ENCODE measurements at places on chromosomes 6 and 20.

DNA sequence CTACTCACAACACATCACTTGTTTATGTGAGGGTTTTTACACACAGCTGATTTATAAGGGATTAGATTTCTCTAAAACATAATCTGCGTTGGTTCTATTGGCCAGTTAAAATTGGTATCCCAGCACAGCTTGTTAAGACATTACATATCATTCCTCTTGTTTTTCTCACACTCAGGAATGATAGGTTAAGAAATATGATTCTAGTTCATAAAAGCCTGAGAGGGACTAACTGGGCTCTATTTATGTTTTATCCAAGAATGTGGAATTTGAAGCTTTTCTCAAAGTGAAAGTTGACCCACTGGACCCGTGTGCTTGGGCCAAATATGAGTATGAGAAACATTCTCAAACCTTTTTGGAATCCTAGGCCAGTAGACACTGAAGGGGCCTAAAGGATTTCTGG, 117.3 kb downstream of the TMEM170B start:
- no peak for DNase-seq

DNA sequence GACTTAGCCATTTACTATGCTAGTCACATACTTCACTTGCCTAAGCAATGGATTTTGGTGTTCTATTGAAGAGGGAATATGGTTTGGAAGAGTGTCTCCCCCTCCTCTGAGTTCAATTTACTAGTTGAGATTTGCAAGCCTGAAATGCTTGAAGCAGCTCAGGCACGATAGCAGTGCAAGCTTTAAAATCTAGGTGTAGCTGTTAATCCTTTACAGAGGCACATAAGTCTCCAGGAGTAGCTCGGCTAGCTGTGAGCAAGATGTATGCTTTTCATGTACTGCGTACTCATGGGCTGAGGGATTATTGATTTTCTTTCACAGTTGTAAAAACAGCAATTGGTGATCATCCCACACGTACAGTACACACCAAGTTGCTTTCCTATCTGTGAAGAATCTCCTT, 726 bp downstream of the FLRT3 start:
- DNase-seq, result no peak

- no peak for DNase-seq
These were observed 5.6 kb upstream of the GRM4 start for GRCh38 chr6:34151321-34152041.

DNA sequence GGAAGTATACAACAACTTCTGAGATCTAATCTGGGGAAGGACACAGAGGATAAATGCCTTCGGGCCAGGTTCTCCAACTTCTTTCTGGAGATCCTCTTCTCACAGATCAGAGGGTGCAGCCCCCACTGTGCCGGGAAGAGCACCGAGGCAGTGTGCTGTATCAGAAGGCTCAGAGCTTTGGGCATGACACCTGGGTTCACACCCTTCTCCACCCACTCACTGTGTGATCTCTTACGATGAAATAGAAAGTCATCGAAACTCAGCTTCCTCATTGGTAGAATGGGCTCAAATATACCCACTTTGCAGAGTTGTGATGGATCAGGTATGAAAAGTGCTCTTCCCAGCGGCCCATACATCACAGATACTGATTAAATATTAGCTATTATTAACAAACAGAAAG, 347.5 kb upstream of the SOX4 start:
- no peak for DNase-seq

DNA sequence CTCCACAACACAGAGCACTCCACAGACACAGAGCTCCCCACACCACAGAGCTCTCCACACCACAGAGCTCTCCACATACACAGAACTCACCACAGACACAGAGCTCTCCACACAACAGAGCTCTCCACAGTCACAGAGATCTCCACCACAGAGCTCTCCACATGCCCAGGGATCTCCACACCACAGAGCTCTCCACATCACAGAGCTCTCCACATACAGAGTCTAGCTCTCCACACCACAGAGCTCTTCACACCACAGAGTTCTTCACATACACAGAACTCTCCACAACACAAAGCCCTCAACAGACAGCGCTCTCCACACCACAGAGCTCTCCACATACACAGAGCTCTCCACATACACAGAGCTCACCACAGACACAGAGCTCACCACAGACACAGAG, 55.3 kb downstream of the ERMARD start:
- DNase-seq, result no peak

GRCh38 chr6:109498052-109498451, 15.0 kb upstream of the ZBTB24 start:
- no peak for DNase-seq

- no peak for DNase-seq
These were observed 312.2 kb downstream of the ADGRG6 start for GRCh38 chr6:142613981-142614380.

GRCh38 chr20:46122516-46123481, 4.7 kb downstream of the CD40 start:
- no peak for DNase-seq

- no peak for DNase-seq
These were observed 20.3 kb downstream of the SNTA1 start for GRCh38 chr20:33423141-33423834.

DNA sequence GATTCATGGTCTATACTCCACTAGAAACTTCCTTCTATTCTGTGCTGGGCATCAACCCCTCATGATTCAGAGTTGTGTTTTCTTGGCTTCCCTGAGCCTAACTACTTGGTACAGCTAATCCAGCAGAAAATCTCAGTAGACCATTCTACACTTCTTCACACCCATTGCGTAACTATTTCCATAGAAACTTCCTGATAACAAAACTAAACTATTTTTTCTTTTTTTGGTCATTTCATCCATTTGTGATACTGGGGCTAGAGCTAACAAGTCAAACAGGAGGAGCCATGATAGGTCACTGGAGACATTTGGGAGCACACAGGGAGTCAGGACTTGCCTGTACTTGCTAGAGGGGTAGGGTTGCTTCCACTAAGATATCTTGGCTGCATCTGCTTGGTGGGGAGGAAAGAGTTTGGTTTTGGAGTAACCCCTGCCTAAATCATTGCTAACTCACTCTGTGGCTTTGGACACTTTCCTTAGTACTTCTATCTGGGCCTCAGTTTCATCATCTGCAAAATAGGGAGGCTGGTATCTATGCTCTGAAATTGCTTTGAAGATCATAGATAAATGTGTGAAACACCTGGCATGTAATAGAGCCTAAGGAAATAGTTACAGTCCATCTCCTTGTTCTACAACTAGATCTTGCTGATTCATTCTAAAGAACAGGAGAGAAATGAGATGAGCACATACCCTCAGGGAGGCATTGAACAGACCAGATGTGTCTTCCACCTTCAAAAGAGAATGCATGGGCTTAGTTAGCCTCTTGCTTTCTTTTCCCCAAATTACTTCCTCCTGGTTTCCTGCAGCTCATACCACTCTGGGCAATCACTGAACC, 127.9 kb upstream of the ADGRF1 start:
- DNase-seq, result no peak

DNA sequence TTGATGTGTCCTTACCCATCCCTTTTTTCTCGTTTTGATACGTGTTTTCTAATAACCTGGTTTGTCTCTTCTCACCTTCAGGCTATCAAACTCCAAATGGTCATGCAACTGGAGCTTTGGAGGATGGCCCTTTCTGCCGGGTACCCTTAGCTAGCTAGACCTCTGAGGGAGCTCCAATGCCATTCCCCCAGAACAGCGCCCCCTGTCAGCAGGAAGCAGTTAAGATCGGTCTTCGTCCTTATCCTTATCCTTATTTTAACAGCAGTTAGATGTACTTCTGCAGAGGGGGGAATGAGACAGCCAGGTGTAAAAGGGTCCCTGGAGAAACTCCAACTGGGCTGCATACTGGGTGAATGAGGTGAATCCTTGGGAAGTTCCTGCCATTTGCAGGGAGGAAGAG, 37.2 kb downstream of the SEL1L2 start:
- DNase-seq, result no peak

DNA sequence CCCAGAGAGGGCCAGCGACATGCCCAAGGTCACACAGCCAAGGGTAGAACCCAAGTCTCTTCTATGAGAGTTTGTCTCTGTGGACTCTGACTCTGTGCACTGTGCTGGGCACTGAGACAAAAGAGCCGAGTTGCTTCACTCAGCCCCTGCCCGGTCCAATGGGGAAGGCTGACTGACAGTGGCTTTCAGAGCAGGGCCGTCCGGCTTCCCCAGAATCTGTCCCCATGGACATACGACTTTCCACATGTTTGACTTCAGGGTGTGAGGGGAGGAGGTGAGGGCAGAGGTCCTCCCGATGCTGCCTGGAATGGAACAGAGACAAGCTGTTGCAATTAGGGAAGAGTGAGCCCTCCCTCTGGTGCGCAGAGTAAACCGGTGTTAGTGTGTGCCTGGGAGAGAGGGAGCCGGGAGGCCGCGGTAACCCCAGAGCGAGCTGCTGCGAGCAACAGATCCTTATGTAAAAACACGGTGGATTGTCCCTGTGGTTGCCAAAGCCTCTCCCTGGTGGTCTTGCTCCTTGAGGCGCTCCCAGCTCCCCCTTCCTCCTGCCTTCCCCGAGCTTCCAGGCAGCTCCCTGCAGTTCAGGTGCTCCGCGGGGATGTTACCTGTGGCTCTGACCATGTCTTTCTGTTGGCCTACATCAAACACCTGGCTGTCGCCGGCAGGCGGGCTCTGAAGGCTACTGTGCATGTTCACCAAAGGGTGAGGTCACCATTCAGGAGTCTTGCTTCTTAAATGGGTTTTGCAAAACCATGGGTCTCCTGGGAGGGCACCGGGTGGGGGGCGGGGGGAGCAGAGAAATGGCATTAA, 672 bp downstream of the SIRPA start:
- no peak for DNase-seq

GRCh38 chr20:36929290-36929689, 22.2 kb downstream of the SAMHD1 start:
- no peak for DNase-seq

GRCh38 chr6:157519255-157520116, 138.5 kb downstream of the ZDHHC14 start:
- DNase-seq, result no peak

DNA sequence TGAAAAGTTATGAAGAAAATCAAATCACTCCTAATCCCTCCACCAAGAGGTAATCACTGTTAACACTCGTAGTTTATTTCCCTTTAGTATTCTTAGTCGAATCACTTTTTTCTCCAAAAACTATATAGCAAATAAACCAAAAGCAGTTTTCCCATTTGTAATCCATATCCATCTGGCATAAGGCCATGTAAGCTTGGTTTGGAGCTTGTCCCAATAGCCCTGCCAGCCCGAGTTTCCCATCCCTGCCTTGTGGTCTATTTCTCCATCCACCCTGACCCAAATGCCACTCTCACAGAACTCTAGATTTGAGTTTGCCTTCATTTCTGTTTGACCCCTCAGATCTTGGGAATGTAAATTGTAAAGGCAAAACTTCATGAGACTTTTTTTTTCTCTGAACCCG, 71.8 kb upstream of the DSP start:
- DNase-seq, result no peak

GRCh38 chr6:89413006-89413400, 930 bp upstream of the RRAGD start:
- no peak for DNase-seq

DNA sequence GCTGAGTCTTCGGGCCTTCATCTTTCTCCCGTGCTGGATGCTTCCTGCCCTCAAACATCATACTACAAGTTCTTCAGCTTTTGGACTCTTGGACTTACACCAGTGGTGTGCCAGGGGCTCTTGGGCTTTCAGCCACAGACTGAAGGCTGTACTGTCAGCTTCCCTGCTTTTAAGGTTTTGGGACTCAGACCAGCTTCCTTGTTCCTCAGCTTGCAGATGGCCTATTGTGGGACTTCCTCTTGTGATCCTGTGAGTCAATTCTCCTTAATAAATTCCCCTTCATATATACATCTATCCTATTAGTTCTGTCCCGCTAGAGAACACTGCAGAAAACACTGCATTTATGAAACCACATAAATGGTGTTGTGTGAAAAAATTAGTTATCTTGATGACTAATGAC, 13.9 kb upstream of the BCLAF1 start:
- no peak for DNase-seq

- no peak for DNase-seq
These were observed 102.1 kb downstream of the ATG5 start for GRCh38 chr6:106223300-106223930.

All from NCI-H510A (cell line).